ENCODE measurements at places on chromosomes 13 and 19.

GRCh38 chr19:43464134-43464775, 1.2 kb downstream of the LYPD3 start:
- DNase-seq, result no peak

DNA sequence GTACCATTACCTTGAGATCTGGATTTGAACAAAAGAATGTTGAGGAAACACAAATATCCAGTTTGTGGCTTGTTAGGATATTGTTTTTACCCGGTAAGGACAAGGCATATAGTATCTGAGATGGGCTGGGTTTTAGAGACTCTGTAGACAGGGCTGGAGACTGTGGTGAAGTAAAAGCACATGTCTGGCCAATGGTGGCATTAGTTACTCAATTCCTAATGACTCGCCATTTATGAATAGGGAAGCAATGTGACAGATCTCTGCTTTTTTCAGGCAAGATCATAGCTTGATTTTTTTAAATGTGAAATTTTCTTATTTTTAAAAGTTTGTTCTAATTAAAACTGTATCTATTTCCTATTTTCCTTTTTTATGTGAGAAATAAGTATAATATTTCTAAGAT, 371.1 kb upstream of the SPRY2 start:
- no peak for DNase-seq

GRCh38 chr13:47865883-47866282, 135.2 kb downstream of the SUCLA2 start:
- DNase-seq, result no peak

DNA sequence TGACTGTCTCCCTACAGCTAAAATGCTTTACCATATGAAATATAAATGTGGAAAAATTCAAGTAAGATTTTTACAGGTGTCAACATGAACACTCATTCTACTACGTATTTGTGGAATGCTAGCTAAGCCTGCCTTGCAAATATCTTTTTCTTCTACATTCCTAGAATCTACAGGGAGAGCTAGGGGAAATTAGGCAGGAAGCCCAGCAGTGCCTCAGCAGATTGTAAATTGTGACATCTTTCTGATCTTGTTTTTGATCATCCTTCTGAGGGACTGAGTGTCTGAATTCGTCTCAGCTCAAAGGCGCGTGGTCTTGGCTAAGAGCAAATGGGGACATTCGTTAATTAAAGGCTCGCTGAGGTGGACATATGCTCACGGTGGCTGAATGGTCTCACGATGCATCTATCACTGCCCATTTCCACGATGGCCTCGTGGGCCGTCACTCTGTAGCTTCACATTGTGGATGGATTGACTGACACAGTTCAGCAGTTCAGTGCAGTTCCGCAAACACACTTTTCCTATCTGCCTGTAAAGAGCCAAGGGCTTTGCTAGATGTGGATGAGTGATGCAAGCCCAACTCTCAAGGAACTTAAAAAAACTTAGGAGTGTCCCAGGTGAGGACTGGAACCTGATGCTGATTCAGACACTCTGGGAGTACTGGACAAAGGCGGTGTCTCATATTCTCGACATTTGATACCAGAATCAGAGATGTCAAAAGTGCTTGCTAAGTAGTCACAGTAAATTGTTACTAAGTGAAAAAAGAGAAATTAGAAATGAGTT, 562.5 kb downstream of the EFNB2 start:
- no peak for DNase-seq

- DNase-seq, result no peak
Observed at GRCh38 chr19:5958074-5958850, 19.7 kb downstream of the RANBP3 start.

DNA sequence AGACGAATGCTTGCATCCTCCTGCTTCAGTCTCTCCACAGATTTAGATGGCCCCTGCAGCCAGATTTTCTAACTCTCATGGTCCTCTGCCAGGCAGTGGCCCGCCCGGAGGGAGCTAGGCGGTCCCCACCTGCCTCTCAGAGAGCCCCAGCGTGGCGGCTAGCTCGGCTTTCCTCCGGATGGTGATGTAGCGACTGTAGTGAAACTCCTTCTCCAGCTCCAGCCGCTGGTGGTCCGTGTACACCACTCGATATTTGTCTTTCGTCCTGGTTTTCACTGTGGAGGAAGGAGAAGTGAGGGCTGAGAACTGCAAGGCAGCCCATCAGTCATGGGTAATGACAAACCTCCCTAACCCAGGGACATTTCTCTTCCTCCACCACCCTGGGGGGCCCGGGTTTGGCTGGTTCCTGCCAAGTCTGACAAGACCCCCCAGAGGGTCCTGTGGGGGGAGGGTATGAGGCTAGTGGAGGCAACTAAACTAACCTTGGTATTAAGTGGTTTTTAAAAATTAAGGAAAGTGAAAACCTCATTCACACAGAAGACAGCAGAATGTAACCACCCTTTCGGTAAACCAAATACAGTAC, 4.3 kb downstream of the CDX2 start:
- no peak for DNase-seq

Measured in fibroblast of the conjunctiva (primary cell).